ENCODE measurements at places on chromosomes 2 and 18. TPM values are rescaled to one million over a fixed set of nuclear protein-coding genes. Genes with fewer than 3 reads are reported as not detected.

- H3K4me3 ChIP-seq = no peak overlapping the region
- no peaks in the 10 kb centered on the region for H3K4me1 ChIP-seq
- H3K27ac ChIP-seq = no peak overlapping the region
- no peaks in the 10 kb centered on the region for H3K27me3 ChIP-seq
Observed at GRCh38 chr2:201900362-201900761, 94.0 kb downstream of the CDK15 start.

DNA sequence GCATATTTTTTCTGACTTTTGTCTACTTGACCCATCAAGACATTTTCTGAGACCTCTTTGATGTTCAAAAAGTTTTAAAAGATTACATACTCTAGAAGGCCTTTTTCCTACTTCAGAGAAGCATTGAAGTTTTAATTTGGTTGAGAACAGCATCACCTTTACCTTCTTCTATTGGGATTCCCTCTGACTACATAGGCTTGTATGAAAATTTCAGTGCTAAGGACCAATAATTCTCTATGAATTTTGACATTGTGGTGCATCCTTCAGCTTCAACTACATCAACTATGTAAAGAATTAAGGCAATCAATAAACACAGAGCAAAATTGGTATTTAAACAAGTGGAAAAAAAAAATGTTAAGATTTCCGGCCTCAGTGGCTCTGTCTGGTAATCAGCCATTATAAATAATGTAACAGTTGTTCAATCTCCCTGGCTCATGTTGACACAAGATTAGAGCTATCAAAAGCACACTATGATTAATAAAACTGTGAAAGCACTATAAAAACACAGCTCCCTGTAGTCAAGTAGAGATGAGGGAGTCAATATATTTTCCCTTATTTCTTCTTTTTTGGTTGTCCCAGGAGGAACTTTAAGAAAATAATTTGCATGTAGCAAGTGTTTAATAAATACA lies 627.0 kb upstream of the SYT4 start:
- no peak for DNase-seq
- no peaks in the 10 kb centered on the region for H3K27me3 ChIP-seq
- H3K27ac ChIP-seq = no peak overlapping the region
- H3K4me3 ChIP-seq = no peak overlapping the region
- H3K4me1 ChIP-seq = no peaks in the 10 kb centered on the region
- no peaks in the 10 kb centered on the region for H3K36me3 ChIP-seq

GRCh38 chr18:9648431-9649163 lies 34.2 kb upstream of the PPP4R1 start:
- H3K36me3 ChIP-seq = no peaks in the 10 kb centered on the region
- no peaks in the 10 kb centered on the region for H3K27me3 ChIP-seq
- H3K4me3 ChIP-seq = no peak overlapping the region
- H3K27ac ChIP-seq = no peak overlapping the region

DNA sequence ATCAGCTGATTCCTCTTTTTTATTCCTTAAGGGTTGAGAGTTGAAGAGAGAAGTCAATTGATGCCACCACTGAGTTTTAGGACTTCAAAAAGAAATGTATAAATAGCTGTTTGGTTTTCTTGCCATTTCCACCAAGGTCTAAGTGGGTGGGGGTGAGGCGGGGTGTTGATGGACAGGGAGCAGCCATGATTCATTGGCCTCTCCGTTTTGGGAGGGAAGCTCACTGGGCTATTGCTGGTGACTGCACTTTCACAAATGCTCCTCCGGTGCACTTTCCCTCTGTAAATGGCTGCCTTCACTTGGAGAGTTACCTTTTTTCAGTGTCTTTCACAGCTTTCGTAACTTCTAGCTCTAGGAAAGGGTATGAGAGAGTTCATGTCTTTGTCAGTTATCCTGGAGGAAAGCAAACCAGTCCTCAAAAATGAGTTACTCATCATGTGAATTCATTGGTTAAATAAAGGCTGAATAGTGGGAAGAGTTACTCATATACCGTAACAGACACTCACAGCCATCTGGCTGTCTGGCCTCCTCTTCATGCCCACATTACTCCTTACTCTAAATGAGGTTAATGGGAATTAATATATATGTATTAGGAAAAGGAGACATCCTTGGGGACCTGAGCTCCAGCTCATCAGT lies 17.4 kb upstream of the CTAGE1 start:
- H3K27ac ChIP-seq = no peak overlapping the region
- H3K4me1 ChIP-seq = no peaks in the 10 kb centered on the region
- no peak for DNase-seq
- H3K4me3 ChIP-seq = no peak overlapping the region

DNA sequence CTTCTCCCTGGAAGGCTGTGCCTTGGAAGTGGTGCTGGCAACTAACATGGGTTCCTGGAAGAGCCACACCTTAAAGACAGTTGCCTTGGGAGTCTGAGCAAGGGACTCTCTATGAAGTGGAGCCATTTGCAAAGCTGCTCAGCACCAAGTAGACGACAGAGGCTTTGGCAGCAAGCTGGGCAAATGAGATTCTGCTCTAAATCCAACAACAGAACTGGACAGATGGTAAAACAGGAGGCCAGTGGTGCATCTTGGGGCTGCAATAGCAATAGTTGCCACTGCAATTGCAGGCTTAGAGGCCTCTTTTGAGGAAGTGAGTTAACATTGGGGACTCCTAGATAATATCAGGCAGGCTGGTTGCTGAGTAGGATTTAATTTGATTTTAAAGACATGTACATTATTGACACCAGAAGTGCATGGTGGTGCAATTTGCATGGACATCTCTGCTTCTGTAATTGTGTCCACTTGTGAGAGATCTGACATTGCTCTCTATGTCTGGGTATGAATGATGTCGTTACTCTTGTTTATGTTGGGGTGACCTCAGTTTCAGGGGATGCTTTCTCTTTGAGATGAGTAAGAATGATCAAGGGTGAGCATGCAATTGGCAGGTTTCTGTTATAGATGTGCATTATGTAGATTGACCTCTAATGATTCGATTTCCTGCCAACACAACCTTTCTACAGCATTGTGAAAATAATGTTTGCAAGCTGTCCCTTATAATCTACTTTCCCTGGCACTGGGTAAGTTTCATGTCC lies 568.3 kb upstream of the MEX3C start:
- H3K36me3 ChIP-seq = no peaks in the 10 kb centered on the region
- H3K4me3 ChIP-seq = no peak overlapping the region
- H3K27me3 ChIP-seq = no peaks in the 10 kb centered on the region
- H3K27ac ChIP-seq = no peak overlapping the region
- no peaks in the 10 kb centered on the region for H3K4me1 ChIP-seq
- DNase-seq = no peak

The BCL11A gene
- polyA plus RNA-seq = 44.8 TPM

The MSH2 gene
- 12.1 TPM for polyA plus RNA-seq

The CRACDL gene
- 0.52 TPM for polyA plus RNA-seq

The DRC1 gene
- not detected for polyA plus RNA-seq

The ADGRF3 gene
- polyA plus RNA-seq = 6.2 TPM

The UPP2 gene
- not detected for polyA plus RNA-seq

All from spleen (tissue), 13 donors.